ENCODE measurements at places on chromosomes 16 and 17.

DNA sequence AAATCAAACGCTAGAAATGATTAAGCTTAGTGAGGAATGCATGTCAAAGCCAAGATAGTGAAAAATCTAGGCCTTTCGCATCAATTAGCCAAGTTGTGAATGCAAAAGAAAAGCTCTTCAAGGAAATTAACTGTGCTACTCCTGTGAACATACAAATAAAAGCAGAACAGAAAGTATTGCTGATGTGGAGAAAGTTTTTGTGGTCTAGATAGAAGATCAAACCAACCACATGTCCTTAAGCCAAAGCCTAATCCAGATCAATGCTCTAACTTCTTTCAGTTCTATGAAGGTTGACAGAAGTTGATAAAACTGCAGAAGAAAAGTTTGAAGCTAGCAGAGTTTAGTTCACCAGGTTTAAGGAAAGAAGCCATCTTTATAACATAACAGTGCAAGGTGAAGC lies 1044.6 kb downstream of the CDH11 start:
- no peak for DNase-seq

DNA sequence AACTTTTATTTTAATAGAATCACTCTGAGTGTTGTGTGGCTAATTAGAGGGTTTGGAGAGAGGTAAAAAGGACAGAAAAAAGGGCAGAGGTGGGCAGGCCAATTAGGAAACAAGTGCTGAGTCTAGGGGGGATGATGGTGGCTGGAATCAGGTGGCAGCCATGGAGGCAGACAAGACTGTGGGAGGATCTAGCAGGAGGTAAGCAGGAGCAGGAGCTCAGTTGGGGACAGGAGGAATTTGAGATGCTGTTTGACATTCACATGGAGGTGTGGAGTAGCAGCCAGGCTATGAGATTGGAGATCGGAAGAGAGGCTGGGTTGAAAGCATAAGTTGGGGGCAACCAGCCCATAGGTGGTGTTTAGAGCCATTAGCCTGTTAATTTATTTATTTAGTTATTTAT lies 3.7 kb upstream of the MT4 start:
- no peak for DNase-seq

GRCh38 chr16:50841081-50841886 lies 99.4 kb downstream of the CYLD start:
- DNase-seq = no peak

DNA sequence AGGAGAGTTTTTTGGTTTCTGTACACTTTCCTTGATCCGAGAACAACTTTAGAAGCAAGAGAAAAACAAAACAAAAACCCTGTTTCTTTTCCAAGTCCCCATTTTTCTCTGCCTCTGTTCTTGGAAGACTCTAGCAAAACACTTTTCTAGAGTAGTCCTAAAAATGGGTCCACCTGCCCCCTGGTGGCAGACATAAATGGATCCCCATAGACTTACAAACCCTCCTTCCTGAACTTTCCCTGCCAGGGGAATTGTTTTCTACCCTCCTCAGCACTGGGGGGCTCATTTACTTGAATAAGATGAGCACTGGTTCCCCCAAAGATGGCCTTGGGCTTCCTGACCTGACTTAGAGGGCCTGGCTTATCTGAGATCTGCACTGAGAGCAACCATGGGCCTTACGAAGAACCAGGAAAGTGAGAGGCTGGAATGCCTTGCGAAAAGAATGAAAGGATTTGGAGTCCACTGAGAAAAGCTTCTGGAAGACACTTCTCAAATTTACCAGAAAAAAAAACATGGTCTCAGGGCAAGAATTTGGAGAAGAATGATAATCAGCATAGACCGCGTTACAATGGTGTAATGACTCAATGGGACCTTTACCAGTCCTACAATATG lies 48.0 kb upstream of the CDYL2 start:
- no peak for DNase-seq

DNA sequence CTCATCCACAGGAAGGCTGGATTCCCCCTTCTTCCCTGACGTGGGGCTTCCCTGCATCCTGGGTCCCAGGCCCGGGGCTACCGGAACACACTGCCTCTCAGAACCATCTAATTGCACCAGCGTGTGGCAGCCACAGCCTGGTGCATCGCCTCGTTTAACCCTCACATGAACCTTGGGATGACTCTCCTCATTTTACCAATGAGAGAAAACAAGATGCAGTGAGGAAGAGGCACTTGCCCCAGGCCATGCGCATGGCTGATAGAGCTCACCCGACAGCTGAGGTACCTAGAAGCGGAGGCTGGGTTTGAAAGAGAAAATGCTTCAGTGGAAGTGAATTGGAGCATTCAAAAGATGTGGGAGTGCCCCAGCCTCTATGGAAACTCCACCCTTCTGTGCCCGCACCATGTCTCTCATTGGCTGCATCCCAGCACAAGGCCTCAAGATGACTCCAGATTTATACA lies 162.3 kb downstream of the KATNIP start:
- DNase-seq = no peak

GRCh38 chr17:43579566-43580140 lies 33.5 kb upstream of the ETV4 start:
- no peak for DNase-seq

GRCh38 chr17:33021731-33022408 lies 30.2 kb downstream of the SPACA3 start:
- no peak for DNase-seq

DNA sequence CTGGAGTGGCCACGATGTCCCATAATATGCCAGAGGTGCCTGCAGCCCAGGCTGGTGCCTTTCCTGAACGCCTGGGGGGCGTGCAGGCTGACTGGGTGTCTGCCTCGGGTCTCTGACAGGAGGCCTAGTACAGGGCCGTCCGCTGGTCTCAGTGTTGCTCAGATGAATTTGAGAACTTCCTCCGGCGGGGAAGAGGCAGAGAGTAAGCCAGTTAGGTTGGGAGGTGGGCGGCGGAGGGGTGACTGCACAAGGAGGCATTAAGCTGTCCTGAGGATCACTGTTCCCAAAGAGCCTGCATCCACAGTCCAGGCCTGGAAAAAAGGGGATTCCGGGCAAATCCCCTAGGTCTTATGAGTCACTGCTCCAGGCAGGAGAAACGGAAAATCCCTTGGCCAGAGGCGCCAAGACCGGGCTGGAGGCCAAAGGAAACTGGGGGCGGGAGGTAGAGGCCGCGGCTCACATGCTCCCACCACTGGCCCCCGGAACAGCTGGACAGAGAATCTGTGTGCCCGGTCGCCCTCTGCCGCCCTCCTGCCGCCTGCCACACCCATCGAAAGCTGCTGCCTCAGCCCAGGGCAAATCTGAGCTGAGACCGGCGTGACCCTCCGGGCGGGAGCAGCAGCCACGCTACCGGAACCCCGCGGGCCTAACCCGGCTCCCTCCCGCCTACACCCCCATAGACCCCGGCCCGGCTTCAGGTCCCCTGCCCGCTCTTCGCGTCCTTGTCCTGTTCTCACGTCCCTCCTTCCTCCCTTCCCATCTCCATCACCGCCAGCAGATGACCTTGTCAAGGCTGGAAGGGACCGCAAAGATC lies 1.2 kb downstream of the TRIM47 start:
- DNase-seq = no peak

- no peak for DNase-seq
These were observed 801 bp downstream of the VPS35 start for GRCh38 chr16:46688101-46688653.
